ENCODE measurements at places on chromosomes 2 and 18.

- peak; percentile 38 for DNase-seq
Observed at GRCh38 chr2:227772197-227772661, 26.5 kb downstream of the SCYGR8 start.

DNA sequence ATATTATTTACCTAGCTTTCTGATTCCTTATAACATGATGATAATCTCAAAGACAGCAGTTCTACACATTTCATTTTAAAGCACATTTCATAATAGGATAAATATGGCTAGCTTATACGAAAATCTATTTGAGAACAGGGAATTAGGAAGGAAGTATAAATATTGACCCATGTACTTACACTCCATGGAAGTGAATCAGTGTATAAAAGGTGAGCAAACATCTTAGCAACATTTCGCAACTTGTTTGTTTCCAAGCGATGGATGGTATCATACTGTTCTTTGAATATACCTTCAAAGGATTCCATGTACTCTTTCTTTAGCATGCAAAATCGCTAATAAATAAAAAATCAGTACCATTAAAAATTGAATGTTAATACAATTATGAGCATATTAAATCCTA lies 53.1 kb downstream of the CWC22 start:
- DNase-seq = no peak

DNA sequence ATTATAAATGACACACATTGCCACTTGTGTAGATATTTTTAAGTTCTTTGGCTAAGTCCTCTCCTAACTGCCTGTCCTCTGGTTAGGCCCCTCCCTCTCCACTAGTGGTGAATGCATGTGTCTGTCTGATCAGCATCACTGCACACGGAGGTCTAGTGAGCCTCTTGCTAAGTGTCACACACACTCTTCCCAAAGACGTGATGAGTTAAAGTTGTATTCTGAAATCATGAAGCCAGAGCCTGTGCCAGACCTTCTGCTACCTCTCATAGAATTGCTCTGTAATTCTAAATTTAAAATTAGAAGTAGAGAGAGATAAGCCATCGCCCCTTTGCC lies 41.3 kb downstream of the RALB start:
- DNase-seq = no peak

- DNase-seq = no peak
Observed at GRCh38 chr2:238152771-238153688, 5.7 kb upstream of the ERFE start.

DNA sequence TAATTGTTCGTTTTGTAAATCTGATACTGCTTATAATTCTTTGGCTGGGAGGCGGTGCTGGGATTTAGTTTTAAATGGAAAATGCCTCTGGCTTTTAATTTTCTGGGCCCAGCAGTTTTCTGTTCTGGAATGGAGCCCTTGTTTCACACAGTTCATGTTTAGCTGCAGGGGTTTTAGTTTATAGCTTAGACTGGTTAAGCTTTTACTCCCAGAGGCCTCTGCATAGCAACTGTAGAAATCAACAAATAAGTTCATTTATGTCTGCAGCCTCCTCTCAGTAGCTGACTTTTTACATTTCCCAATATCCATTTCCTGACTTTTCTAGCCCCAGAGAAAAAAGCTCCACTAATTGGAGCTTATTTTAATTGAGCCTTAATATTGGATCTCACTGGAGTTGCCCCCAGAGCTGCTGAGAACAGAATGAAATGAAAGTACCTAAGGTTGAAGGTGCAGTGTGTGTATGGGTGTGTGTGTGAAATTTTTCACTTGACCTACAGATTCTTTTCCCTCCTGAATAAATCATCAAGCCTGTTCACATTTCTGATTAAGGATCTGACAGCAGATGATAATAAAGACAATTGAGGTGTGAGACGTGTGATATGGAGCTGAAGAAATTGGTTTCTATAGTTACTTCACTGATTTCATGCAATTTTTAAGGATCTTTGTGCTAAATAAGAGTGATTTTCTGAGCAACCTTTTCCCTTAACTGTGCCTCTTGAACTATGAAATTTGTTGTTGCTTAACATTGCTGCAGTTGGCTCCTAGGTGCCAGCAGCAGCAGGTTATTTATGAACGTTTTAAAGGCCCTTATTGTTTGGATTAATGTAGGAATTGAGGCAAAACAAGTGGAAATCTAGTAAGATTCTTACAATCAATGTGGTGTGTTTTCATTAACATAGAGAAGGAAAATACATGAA lies 109.6 kb downstream of the TAF4B start:
- no peak for DNase-seq

DNA sequence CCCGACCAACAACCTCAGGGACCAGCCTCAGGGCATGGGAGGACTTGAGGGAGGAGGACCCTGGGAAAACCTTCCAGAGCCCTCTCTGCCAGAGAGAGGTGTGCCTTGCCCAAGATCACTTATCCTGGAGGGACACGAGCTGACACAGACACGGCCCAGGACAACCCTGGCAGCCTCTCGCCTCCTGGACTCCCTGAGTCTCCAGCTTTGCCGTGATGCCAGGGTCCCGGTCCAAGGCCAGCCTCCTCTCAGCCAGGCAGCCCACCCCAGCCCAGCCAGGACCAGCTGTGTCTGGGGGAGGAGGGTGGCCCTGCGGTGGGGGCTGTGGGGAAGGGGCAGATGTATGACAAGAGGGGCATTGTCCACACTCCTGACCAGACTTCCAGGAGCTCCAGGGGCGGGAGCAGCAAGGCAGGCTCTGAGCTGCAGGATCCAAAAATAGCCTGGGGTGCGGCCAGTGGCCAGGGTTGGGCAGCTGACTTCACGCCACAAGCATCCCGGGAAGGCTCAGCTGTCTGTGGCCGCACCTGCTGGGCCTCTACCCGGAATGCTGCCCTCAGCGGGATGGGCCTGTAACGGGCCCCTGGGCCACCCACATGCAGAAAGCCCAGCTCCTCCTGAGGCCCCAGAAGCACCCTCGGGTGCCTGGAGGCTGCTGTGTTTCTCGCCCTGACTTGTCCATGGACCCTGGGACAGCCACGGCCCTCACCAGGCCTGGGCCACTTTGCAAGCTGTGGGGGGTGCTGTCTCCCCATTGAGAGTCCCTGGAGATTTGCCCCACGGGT lies 65.5 kb upstream of the GPC1 start:
- no peak for DNase-seq

DNA sequence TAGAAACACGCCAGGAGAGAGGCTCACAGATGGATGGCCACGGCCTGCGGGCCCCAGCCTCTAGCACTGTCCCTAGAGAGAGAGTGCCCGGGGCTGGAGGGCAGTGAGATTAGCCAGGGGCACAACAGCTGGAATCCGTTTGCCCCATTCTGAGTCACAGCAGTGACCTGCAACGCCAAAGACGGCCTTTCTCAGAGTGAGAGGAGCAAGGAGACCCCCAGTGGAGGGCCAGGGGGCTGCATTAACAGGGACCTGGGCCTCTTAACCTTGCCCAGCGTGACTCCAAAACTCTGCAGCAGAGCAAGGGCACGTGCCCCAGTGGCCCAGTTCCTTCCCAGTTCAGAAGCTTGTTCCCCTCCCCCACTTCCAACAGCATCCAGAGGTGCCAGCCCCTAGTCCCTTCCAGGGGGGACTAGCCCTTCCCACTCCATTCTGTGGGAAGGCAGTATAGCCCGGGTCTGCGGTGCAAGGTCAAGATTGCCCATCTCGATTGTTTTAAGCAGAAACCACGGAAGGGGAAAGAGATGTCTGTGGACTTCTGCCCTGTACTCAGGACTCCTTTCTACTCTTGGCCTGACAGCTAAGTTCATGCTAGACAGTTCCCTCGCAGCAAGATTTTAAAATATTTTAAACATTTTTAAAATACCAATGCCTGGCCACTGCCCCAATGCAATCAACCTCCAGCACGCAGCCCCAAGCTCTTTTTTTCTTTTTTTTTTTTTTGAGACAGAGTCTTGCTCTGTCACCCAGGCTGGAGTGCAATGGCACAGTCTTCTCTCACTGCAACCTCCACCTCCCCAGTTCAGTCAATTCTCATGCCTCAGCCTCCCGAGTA lies 50.9 kb upstream of the BIN1 start:
- peak; percentile 86 for DNase-seq

- DNase-seq = peak; percentile 19
Observed at GRCh38 chr18:79917169-79917852, 34.1 kb downstream of the SLC66A2 start.

DNA sequence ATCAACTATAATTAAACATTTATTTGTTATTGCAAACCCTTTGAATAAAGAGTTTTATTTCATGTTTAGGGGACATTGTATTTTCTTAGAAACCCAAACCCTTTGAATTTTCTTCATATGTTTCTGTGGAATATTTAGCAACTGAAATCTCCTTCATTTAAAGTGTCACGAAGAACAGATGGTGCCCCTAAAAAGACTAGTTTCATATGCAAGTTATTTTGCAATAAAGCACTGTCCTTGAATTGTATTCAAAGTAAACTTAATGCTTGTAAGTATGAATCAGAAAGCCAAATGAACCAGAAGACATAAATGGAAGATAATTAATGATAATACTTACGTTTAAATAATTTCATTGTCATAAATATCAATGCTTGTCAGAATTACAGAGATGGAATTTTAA lies 151.9 kb upstream of the CWC22 start:
- DNase-seq = no peak

DNA sequence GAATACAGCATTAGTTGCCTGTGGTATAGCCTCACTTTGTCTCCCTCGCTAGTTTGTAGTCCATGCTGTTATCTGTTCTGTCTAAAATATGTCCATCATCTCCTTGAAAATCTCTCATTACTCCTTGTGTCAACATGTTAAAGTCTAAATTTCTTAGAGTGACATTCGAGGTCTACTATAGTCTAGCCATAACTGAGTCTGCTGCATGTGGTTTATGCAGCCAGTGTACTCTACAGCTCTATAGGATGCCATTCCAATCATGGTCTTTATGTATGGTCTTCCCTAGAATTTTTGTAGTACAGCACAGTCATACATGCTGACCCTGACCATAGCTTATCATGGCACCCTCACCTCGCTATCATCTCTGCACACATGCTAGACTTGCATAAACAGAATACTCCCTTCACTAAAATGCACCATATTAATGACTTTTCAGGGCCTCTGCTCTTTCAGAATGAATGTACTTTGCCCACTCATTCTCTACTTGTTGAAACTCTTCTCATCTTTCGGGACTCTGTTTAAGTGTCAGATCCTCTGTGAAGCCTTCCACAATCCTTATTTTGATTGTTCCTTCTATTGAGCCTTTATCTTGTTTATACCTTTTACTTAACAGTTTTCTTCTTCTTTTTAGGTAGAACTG lies 12.8 kb downstream of the TANK start:
- no peak for DNase-seq

GRCh38 chr2:10400568-10400977 lies 47.6 kb downstream of the ODC1 start:
- DNase-seq = no peak

DNA sequence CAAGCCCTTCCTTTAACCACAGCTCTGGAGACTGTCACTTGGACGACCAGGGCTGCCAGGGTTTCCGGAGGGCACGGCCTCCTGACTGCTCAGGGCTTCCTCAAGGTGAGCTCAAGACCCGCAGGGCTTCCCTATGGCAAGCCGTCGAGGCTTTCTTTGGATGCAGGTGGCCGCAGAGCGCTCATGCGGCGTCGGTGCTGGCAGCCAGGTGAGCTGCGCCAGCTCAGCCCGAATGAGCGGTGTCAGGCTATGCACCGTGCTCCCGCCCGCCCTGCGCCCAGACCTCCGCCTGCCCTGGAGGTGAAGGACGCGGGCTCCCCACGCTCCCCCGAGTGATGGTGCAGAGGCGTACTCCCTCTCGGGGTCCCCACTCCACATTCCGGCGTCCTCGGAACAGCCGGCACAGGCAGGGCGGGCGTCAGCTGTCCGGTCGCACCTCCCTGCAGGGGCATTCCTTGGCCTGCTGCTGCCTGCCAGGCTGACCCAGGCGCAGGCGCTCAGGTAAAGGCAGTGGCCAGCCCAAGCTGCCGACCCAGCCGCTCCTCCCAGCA lies 20.8 kb upstream of the TUBB6 start:
- peak; percentile 76 for DNase-seq

GRCh38 chr18:46148810-46149209 lies 44.6 kb downstream of the HAUS1 start:
- DNase-seq = peak; percentile 76

GRCh38 chr2:26300234-26300925 lies 45.6 kb upstream of the SELENOI start:
- no peak for DNase-seq

DNA sequence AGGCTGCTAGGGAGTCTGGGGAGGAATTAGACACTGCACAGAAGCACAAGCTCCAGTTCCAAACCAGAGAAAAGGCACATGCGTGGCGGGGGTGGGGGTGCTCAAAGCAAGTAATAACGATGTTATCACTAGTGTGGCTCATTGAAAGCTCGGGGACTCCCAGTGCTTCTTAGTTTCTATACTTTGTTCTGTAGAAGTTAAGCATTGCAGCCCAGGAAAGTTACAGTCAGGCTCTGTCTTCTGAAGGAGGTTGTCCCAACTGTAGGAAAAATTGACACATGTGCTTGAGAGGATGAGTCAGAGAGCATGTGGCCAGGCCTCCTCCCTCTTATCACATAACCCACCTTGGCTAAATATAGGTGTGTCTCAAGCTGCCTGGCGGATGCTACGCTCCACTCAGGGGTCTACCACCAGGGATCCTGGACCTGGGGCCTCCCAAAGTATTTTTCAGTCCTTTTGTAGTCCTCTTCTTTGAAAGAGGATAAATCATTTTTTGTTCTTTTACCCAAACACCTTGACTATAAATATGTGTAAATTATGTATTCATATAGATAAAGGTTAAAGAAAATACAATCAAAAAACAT lies 3.8 kb downstream of the GALNT5 start:
- DNase-seq = no peak

GRCh38 chr18:26792661-26793060 lies 72.8 kb downstream of the AQP4 start:
- no peak for DNase-seq

DNA sequence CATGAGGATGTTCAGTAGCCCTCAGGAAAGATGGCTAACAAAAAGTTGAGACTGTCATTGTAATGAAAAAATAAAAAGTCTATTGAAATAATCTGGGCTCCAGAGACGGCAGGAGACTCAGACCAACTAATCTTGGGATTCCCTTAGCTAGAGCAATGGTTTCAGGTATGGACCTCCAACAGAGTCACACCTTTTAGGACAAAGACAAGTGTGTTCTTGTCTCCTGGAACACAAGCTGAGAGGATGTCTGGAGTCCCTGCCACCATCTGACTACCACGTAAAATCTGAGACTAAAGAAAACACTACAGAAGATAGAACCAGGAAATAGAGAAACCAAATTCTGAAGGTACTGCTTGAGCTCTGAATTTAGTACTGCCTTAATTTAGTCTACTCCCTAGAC lies 103.3 kb upstream of the RBBP8 start:
- no peak for DNase-seq

- no peak for DNase-seq
Observed at GRCh38 chr2:181563101-181563692, 93.7 kb downstream of the CERKL start.

DNA sequence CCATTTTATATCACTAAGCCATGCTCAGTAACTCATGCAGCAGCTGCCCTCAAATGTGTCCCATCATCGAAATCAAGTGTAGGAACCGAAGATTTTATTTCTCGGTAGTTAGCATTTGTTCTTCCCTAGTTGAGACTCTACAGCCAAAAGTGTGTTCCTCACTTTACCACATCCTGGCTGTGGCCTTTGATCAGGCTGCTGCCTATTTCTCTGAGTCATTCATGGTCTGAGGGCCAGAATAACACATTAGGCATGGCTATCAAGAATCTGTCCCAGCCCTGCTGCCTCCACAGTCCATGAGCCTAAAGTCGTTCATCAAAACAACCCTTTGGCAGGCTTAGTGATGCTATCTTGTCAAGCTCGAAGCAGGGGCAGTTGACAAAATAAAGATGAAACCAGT lies 300.1 kb downstream of the TDRD15 start:
- no peak for DNase-seq
